ENCODE measurements at places on chromosomes 3 and 15.

GRCh38 chr15:31361764-31362515 lies 35.3 kb downstream of the KLF13 start:
- DNase-seq = peak; percentile 59

- DNase-seq = no peak
These were observed 279.0 kb upstream of the EPHA3 start for GRCh38 chr3:88828466-88828865.

- no peak for DNase-seq
These were observed 4.3 kb downstream of the SLC6A20 start for GRCh38 chr3:45792036-45792435.

DNA sequence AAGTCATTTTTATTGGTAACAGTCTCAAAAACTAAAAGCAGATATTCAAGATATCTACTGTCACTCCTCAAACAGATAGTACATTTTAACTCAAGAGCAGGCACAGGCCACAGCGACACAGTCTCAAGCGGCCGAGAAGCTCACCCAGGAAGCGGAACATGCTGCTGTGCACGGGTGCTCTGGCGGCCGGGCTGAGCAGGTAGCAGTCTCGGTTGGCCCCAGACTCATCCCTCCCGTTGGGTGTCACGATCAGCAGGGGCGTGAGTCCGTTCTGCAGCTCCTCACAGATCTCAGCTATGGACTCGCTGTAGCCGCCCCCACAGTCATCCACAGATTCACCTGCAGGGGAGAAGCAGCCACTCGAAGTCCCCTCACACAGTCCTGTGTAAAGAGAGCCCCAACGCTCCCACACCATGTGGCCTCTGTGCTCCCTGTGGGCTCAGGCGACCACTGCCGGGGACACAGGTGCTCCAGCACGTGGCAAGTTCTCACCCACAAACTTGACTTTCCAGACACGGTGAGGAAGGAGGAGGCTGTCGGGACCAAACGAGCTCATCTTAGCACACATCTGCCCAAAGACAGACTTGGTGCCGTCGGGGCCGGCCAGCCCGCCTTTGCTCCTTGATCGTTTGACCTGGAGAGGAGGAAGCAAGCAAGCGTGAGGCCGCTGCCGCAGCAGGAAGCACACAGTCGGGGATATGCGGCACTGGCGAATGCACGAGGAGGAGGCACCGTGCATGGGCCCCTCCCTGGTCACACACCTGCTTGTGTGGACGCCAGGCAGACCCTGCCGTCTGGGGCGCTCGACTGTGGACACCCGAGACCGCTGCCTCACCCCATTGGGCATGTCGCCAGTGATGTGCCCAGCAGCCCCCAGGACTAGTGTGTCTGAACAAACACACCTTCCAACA lies 17.7 kb upstream of the OCA2 start:
- DNase-seq = no peak

GRCh38 chr3:196620684-196621083 lies 18.8 kb upstream of the NRROS start:
- DNase-seq = no peak

DNA sequence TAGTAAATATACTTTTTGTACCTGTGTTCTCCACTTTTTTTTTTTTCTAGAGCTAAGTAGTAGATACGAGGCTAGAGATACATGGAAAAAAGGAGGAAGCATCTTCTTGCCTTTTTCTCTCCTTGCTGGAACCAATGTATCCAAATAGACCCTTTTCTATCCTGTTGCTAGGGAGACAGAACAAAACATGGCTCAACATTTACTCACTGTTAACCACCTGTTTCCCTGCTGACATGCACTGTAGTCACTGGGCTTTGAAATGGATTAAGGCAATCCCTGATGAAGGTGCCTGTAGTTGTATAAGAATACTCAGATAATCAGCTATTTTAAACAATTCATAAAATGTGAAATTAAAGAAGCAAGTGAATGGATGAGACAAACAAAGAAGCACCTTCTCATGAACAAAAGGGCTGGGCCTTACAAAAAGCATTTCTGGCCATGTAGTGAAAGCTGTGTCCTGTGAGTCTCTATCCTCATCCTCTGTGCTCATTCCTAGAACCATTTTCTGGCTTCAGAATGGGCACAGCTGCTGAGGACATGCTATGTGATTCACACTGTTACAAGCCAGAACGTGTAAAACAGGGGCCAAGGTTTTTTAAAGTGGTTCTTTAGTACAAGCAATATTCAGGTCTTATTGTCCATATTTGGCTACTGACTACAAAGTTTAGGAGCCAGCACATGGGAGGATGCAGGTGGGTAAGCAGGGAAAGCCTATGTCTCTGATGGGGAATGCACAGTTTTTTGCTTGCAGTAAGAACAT lies 100.4 kb upstream of the NDN start:
- DNase-seq = no peak

- peak; percentile 11 for DNase-seq
These were observed 293.1 kb upstream of the CHRM5 start for GRCh38 chr15:33675246-33675645.

- DNase-seq = no peak
These were observed 619.0 kb upstream of the GOLIM4 start for GRCh38 chr3:168714609-168715240.

DNA sequence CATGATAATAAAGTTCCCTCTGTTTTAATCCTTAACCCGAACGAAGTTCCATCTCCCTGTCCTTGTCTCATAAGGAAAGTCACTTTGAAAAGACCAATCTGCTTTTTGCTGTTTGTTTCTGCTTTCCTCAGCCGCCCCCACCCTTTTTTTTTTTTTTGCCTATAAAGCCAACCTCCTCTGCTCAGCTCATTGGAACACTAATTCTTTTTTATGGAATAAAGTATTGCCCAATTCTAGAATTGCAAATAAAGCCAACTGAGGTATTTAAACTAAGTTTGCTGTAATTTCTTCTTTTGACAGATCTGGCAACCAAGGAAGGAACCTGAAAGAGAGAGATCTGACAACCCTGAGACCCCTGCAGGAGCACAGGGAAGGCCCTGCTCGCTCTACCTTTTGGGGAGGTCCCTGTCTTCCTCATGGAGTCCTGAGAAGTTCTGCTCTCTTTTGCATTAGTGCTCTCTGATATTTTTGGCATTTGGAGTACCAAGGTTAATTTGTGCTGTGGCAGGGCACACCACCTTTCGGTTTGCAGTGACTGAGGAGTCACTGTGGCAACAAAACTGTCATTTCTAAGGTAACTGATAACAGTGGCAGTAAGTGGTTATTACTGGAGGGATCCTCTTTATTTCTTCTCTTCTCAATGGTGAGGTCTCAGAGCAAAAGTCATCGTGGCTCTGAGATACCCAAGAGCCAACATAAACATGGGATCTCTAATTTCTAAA lies 35.2 kb upstream of the TRPM1 start:
- DNase-seq = no peak

GRCh38 chr3:17372362-17373210 lies 369.8 kb downstream of the TBC1D5 start:
- DNase-seq = no peak

DNA sequence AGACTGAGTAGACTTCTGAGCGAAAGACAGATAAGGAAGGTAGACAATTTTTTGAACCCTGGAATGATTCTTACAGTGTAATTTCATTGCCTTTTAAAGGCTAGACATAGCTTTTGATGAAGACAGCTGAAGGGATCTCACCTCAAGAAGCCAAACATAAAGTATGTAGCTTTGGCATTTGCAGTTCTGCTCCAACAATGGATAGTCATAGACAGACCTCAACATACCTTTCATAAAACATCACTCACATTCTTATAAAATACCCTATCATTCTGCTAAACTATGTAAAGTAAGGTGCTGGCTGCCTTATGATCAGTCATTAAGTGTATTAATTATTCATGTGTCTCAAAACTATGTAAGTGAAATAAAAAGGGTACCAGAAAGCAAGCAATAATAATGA lies 70.0 kb downstream of the UBE3A start:
- DNase-seq = no peak

DNA sequence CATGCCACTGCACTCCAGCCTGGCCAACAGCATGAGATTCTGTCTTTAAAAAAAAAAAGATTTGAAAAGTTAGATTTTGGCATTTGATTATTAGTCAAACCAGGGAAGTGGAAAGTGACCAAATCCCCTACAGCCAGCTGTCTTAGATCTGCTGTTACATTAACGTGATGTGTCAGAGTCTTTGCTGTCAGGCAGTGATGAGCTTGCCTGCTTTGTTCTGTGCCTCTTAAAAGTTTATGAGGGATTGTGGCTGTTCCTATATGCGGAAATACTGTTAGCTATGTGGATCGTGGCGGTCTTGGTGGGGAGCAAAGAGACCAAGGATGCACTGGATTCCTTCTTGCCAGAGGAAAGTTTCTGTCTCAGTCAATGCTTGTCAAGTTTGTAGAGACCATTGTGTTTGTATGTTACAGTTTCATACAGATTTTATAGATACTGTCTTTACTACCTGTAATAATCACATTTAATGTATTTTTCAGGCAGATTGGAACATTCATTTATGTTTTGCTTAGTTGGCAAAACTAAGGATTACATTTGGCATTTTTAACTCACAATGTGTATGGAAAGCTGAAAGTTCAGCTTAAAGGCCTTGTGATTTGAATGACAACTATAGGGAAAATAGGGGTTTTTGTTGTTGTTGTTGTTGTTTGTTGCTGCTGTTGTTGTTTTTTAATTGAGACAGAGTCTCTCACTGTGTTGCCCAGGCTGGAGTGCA lies 137.4 kb downstream of the VPS8 start:
- no peak for DNase-seq

DNA sequence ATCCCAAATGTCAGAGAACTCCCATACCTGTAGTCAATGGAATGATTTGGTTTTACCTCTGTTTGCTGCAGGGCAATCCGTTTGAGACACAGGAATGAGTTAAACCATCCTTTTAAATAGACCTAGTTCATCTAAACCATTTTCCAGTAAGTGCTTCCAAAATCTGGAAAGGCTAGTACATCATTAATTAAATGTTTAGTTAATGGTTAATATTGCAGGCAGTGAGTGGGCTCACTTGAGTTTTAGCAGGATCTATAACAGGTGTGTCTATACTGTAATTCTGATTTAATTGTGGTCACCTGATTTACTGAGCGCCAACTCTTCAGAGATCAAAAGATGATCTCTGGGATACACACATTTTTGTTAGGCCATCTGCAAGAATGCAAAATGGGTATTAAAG lies 353.9 kb upstream of the ROPN1 start:
- no peak for DNase-seq

DNA sequence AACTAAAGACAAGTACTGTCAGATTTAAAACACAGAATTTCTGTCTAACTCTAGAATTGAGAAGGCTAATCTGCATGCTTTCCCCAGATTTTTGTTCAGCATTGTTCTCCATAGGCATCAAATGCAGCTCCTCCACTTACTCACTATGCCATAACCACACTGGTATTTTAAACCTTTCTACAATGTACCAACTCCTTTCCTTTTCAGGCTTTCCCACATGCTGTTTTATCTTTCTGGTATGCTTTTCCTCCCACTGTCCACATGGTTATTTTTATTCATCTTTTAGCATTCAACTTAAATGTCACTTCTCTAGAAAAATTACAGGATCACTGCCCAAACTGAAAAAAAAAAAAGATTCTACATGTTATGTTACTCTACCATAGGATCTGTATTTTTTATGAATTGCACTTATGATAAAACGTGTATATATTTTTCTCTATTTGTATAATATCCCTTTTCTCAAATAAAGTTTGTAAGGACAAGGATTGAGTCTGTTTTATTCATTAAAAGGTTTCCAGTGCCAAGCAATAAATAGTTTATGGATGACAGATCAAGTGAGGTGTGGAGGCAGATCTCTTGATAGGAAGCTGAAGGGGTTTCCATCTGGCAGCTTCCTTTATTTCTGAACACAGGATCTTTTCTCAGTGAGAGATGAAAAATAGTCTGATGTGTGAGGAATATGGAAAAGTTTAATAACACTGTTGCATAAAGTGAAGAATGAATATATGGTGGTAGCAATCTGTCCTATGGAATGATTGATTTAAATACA lies 1064.5 kb downstream of the ZPLD1 start:
- no peak for DNase-seq

DNA sequence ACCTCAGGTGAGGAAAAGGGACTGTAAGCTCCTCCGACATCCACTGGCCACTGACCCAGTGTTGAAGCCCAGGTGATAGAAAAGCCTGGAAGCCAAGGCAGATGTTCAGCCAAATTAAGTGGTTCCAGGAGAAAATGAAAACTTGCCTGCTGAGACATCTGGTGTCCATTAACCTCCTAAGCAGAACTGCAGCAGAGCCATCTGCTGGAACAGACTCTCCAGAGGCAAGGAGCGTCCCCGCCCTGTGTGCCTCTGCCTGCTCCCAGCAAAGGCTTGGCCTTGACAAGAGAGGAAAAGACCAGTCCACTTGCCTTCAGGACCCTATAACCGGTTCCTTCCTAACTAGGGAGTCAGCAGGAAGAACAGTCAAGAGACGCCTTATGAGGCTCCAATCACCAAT lies 48.2 kb downstream of the SRGAP3 start:
- DNase-seq = no peak

DNA sequence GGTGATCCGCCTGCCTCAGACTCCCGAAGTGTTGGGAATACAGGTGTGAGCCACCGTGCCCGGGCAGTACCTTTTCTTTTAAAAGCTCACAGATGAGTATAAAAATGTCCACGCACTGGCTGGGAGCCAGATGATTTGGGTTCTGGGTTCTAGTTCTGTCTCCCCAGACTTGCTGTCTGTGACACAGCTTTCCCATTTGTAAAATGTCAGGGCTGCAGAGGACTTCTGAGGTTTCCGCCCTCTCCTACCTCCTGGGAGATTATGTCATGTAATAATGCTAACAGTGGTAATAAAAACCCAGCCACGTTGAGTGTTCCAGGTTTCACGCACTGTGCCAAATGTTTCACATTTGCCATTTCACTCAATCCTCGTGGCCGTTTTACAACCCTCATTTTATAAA lies 1.3 kb upstream of the PPP4R2 start:
- no peak for DNase-seq

DNA sequence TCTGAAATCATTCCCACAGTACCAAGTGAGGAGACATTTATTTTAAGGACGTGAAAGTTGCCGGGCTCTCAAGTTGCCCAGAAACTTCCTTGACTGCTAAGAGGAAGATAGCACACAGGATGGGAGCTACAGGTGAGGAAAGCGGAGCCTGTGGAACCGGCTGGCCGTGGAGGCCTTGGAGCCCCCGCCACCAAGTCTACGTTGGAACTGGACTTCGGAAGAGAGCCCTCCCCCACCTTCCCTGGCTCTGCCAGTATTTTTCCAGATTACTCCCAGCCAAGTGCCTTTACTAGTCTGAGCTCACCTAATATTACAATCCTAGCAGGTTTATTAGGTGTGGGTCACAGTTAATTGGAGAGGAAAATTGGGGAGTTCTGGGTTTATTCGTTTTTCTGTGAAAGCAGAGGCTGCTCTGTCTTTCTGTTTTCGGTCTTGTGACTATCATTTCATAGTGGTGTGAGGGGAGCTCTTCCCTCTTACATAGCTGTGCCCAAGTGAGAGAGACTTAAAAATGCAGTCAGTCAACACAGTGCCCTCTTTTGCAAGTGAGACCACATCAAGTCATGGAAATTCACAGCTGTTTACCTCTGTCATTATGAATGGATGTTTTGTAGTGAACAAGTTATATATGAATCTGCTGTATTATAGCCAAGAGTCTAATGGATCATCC lies 6.8 kb downstream of the BOC start:
- no peak for DNase-seq

- DNase-seq = no peak
These were observed 326.4 kb upstream of the TRIM42 start for GRCh38 chr3:140351466-140351865.

- no peak for DNase-seq
These were observed 202.8 kb downstream of the CADPS start for GRCh38 chr3:62672270-62672987.

All from SHP77 (cell line).